ENCODE measurements at places on chromosomes 12 and 14.

GRCh38 chr14:96816281-96816680, 19.1 kb downstream of the VRK1 start:
- peaks cover 15% of the 10 kb centered on the region for H3K4me1 ChIP-seq
- peak overlapping the region; percentile 2 for H3K27ac ChIP-seq
- H3K4me3 ChIP-seq, result no peak overlapping the region
- no peaks in the 10 kb centered on the region for H3K27me3 ChIP-seq
- DNase-seq, result no peak
- peaks cover 20% of the 10 kb centered on the region for H3K36me3 ChIP-seq

DNA sequence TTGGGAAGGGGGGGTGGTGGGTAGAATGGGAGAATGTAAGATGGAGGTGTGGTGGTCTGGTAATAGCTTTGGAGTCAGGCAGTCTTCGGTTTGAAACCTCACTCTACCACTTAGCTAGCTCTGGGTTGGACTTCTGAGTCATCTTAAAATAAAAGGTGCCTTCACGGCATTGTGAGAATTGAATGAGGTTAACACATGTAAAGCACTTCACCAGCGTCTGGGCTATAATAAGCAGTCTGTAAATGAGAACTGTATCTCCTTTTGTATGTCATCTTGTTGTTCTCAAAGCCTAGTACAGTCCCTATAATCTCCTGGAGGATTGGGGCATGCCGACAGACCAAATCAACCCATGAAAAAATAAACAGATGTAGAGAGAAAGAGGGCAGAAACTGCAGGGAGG, 11.2 kb downstream of the C2CD5 start:
- H3K27me3 ChIP-seq, result no peaks in the 10 kb centered on the region
- no peak overlapping the region for H3K4me3 ChIP-seq

GRCh38 chr14:35600253-35600652, 66.3 kb downstream of the INSM2 start:
- peaks cover 44% of the 10 kb centered on the region for H3K36me3 ChIP-seq
- H3K4me3 ChIP-seq, result no peak overlapping the region
- no peaks in the 10 kb centered on the region for H3K27me3 ChIP-seq

DNA sequence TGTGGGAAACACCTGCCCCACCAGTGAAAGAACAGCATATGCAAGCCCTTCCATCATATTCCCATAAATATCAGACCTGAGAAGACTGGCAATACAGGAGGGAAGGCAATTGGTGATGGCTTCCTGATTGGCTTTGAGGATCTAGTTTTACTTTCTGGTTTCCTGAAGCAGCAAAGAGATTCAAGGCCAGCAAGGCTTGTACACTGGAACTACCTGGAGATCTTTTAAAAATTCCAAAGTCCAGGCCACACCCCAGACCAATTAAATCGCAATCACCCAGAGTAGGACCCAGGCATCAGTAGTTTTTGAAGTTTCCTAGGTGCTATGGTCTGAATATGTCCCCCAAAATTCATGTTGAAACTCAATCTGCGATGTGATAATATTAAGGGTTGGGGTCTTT, 2.9 kb upstream of the TEP1 start:
- H3K4me1 ChIP-seq, result peaks cover 38% of the 10 kb centered on the region
- no peak for DNase-seq
- H3K36me3 ChIP-seq, result no peaks in the 10 kb centered on the region
- no peak overlapping the region for H3K27ac ChIP-seq

DNA sequence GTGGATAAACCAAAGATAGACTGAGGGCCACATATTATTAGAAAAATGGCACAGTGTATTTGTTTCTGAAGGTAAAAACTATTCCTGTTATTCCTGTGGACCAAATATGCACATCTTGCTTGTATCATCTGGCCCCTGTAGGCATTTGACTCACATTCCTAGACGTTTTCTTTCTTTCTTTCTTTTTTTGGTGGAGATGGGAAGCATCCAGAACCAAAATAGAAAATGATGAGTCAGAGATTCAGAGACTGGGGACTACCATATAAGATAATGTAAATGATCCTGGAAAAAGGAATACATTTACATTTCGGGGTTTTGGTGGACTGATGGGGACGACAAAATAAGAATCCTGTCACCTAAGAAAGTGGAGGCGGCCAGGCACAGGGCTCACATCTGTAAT, 24.2 kb downstream of the TRIM9 start:
- no peaks in the 10 kb centered on the region for H3K27me3 ChIP-seq
- no peak overlapping the region for H3K27ac ChIP-seq
- no peak overlapping the region for H3K4me3 ChIP-seq
- peaks cover 6% of the 10 kb centered on the region for H3K4me1 ChIP-seq
- no peaks in the 10 kb centered on the region for H3K36me3 ChIP-seq

DNA sequence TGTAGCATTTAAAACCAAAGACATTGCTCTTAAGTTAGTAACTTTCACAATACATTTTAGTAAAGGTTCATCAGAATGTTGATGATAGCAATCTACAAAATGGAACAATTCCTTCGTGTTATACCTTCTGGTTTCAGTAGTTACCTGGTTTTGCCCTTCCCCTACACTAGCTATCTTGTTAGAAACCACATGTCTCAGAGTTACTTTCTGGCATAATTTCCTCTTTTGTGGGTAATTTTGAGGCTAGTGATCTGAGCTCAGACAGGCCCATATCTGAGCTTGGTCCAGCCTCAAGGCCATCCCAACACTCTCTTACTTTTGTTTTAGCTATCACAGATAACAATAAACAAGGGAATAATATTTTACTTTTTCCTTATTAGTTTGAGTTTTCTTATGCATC, 196.9 kb downstream of the KITLG start:
- H3K27ac ChIP-seq, result no peak overlapping the region
- H3K4me1 ChIP-seq, result no peaks in the 10 kb centered on the region
- peaks cover 3% of the 10 kb centered on the region for H3K27me3 ChIP-seq
- no peaks in the 10 kb centered on the region for H3K36me3 ChIP-seq
- no peak for DNase-seq
- H3K4me3 ChIP-seq, result no peak overlapping the region

- H3K27ac ChIP-seq, result no peak overlapping the region
- peaks cover 6% of the 10 kb centered on the region for H3K36me3 ChIP-seq
- H3K4me1 ChIP-seq, result peaks cover 7% of the 10 kb centered on the region
- DNase-seq, result no peak
- no peak overlapping the region for H3K4me3 ChIP-seq
Observed at GRCh38 chr12:31756977-31757420, 28.2 kb upstream of the AMN1 start.
